ENCODE measurements at places on chromosomes 6 and 20.

GRCh38 chr6:2183246-2183645 is 62.2 kb downstream of the GMDS start:
- no peak for DNase-seq

DNA sequence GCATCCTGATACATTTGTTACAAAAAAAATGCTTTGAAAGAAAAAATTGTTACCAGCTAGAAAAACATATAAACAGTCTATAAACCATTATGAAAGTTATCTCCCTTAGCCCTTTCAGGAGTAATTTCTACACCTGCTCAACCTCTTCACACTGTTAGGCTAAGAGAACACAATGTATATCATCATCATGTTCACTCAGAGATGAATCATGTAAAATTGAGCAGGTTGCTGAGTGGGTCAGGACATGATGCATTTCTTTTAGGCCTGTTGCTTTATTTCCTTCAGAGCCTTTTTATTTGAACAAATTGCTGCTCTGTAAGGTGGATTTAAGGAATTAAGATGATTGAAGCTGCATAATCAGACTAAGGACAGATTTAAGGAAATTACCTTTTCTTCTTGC is 531.3 kb upstream of the MAN1A1 start:
- DNase-seq, result no peak

- DNase-seq, result no peak
These were observed 265.8 kb upstream of the GJE1 start for GRCh38 chr6:141866731-141867497.

- DNase-seq, result no peak
These were observed 252.4 kb upstream of the IRAK1BP1 start for GRCh38 chr6:78614961-78615360.

GRCh38 chr6:134517145-134517658 is 199.3 kb upstream of the SGK1 start:
- no peak for DNase-seq

DNA sequence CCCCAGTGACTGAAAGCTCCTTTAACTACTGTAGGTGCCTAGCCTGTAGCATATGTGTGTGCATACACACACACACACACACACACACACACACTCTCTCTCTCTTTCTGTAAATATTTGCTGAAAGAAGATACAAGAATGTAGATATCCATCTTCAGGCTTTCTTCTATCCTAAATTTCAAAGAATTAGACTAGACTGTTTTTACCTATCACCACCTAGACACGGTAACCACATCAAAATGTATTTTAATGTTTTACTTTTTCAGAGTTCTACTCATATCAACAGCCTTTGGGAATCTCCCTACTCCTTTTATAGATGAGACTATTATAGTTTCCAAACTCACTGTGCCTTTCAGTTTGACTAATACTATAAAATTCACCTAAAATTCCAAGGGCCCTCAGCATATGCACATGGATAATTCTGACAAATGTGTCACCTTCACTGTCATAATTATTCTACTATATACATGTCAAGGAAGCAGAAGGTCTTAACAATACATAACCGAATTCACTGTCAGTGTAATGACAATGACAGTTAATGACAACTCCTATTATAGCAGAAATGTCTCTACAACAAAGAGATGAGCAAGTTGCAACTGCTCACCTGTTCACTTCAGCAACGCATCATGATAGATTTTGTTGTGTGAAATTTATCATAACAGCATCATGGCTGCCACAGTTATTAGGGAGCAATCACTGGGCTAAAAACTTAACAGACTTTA is 236.5 kb downstream of the GMPR start:
- DNase-seq, result no peak

DNA sequence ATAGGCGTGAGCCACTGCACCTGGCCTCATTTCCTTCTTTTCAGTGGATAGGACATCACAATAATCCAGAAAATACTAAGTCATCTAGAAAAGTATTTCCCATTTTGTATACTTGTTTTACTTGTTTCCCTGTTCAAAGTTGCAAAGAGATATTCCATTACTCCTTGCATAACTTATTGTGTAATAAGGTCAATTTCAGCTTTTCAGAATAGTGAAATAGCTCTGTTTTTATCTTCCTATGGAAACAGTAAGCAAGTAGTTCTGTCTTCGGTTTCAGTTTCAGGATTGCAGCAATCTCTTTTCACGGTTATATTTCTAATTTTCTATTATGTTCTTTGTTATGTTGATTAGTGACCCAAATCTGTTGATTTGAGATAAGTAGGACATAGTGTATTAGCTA is 6.0 kb downstream of the STX11 start:
- DNase-seq, result no peak

GRCh38 chr6:163284151-163284550 is 130.4 kb upstream of the QKI start:
- DNase-seq, result no peak

DNA sequence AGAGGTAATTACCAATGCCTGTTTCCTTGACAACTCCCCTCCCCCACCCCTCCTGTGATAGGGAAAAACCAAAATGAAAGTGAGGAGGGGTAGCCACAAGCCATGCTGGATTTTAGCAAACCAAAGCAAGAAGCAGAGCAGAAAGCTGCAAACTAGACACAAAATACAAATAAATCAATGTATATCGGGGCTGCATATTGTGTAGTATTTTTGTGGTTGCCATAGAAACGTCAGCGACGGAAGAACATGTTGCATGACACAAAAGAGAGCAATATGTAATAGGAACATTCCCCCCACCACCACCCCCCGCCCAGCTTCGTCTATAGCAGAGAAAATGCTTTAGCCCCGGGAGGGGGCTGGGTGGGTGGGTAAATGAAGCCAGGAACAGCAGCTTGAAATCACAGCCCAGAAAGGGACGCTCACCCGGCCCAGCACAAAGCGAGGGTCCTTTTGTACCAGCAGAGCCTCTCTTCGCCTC is 548 bp downstream of the AGPAT4 start:
- peak; percentile 83 for DNase-seq

- peak; percentile 39 for DNase-seq
These were observed 46.5 kb upstream of the SHLD1 start for GRCh38 chr20:5703681-5704101.

DNA sequence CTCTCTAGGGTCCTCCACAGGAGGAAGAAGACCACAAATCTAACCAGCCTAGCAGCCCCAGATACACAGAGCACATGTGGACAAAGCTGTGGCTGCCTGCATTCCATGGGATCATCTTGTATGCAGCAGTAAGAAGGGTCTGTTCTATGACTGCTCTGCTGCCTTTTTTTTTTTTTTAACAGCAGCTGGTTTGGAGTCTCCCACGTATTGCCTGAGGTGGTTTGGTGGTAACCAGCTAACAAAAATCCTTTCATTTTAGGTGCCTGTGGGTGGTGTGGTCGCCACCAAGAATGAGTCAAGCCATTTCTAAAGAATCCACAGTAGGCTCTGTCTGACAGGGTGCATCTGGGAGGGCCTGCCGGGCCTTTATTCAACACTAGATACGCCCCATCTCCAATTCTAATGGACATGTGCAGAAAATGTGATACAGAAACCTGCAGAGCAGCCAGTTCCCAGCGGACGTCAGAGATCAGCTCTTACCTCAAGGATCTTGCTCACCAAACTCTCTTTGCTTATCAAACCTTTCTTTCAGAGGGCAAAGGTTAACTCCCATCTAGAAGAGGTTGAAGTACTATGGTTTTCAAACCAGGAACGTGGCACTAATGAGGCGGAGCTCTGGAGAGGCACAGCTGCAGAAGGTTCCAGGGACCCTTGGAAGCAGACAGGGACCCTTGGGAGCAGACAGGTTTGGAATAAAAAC is 32.0 kb downstream of the GNAS-AS1 start:
- DNase-seq, result no peak

DNA sequence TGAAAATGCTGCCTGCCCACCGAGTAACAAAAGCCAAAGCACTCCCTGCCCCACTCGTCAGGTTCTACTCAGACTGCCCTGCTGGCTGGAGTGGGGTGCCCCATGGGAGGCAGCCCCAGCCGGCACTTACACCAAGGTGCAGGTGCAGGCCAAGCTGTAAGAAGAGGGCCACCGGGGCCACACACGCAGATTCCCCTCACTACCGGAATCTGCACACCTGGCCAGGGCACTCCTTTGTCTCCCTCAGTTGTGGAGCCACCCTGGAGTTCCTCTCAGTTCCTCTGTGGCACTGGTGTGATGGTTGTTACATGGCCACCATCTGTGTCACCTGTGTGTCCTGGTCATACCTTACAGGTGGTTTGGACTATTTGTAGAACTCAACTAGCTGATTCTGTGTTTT is 112.4 kb downstream of the FOXO3 start:
- no peak for DNase-seq

DNA sequence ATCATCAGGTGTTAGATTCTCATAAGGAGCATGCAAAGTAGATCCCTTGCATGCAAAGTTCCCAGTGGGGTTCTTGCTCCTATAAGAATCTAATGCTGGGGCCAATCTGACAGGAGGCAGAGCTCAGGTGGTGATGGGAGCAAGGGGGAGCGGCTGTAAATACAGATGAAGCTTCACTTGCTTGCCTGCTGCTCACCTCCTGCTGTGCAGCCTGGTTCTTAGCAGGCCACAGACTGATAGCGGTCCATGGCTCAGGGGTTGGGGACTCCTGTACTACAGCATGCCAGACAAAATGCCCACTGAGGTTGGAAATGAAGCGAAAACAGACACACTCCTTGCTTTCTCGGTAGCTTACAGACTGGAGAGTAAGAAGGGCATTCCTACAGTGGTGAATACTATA is 386.8 kb downstream of the PLCB1 start:
- no peak for DNase-seq

GRCh38 chr20:35771367-35771688 is 487 bp upstream of the PHF20 start:
- DNase-seq, result no peak

- DNase-seq, result peak; percentile 92
These were observed 175.9 kb downstream of the ZDHHC14 start for GRCh38 chr6:157556671-157557430.

DNA sequence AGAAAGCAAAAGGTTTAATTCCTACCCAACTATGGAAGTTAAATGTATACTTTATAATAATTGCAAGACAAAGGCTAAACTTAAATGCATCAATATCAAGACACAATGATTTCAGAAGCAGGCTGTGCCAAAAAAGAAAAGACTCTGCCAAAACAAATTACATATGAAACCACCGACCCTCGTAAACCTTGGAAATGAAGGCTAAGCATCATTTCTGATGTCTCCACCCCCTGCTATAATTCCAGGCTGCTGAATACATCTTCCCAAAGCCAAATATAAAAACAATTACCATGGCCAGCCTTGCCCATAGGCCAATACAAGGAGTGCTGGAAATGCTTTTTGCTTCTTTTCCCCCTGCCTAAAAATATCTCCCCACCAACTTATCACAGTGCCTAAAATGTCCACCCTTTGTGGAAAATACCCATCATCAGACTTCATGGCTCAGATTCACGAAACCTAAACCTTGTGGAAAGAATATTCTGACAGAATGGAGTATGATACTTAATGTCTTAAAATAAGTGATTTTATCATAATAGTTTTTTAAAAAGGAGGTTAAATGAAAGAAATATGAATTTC is 37.4 kb downstream of the RCAN2 start:
- peak; percentile 45 for DNase-seq

DNA sequence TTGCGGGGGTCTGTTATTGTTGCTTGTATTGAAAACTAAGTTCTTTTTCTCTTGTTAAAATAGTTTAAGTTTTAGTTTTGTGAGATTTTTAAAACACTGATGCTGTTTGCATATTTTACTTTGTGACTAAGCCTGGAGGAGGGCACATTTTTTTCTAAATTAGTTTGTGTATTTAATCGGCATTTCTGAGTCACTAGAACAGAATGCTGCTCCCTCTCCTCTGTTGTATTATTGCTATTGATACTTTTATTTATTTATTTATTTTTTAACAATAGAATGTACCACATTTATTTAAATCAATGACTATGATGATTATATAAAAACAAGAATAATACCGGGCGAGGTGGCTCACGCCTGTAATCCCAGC is 5.1 kb upstream of the FAM50B start:
- no peak for DNase-seq

DNA sequence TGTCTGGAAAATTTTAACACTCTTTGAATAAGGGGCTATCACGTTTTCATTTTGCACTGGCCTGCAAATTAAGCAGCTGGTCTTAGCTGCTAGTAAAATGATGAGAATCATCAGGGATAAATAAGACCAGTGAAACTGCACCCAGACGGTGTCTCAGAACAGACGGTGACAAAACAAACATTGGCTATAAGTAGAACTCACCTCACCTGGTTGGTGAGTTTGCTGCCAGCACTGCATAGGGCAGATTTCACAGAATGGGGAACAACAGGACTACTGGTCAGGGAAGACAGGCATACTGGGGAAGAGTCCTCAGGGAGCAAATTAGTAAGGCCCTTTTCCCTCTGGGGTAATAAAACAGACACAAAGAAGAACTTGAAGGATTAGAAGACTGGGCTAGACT is 175.9 kb upstream of the CITED2 start:
- DNase-seq, result no peak

DNA sequence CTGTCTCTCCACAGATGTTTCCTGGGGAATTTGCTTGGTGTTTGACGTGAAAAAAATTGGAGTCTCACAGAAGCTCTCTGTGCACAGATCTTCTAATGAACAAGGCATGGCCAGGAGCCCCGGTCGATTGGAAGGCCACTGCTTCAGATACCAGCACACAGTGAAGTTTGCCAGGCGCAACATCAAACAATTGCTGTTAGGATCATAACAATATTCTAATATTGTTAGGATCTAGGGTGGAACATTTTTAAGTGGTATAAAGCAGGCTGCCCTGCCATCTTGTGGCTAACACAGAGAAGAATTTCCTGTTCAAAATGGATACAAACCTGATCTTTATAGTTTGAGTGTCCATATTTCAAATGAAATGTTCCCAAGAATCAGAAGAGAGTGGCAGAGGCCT is 64.1 kb downstream of the C6orf118 start:
- DNase-seq, result peak; percentile 23

DNA sequence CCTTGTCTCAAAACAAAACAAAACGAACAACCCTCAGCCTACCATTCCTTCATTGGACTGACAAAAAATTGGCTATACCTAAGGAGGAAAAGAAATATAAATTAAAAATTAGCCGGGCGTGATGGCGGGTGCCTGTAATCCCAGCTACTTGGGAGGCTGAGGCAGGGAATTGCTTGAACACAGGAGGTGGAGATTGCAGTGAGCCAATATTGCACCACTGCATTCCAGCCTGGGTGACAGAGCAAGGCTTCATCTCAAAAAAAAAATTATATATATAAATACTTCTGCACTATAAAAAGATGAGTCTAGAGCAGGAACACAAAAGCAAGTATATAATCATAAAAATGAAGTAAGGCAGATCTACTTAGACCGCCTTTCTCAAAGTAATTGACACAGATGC is 109.8 kb downstream of the CRYBG1 start:
- no peak for DNase-seq

DNA sequence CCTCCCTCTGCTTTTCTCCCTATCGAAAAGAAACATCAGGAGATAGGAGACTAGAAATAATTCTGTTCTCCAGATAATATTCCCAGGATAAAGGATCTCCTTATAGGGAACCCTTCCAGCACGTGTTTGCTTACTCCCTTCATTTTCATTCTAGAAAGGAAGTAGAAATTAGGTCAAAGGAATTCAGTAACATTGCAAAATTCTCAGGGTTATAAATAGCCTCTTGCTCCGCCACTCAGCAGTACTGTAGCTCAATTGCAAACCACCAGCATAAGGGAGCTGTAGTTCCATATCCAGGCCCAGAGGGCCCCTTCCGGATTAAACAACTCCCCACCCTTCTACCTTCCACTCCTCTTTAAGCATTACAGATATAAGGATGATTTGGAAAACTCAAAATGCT is 6.2 kb downstream of the ELMO2 start:
- DNase-seq, result no peak

Data from NCI-H1105 treated with DMSO at 0.1 percent for 48 hours (cell line).